GM13977 (cell line): ENCODE measurements at places on chromosomes 11 and 22.
A peak's percentile ranks its signal among the peaks of the same experiment; 100 is the strongest.

- DNase-seq = no peak
Measured at GRCh38 chr22:33180356-33180755, 122.2 kb upstream of the SYN3 start.

DNA sequence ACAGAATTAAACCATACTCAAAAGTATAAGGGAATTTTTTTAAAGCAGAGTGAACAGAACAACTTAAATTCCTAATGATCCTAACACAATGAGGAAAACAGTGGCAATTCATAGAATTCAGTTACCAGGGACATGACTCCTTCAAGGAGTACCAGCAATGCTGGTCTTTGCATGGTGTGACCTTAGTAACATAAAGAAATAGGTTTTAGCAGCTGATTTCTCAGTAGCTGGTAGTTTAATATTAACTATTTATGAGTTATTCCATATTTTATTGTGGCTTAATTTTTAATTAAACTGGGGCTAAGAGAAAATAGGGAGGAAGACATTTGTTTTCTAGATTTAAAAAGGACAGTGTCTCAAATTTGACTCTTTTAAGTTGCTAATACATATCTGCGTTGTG lies 30.9 kb downstream of the CHKA start:
- no peak for DNase-seq

GRCh38 chr22:19098157-19098556 lies 24.1 kb downstream of the DGCR2 start:
- no peak for DNase-seq

DNA sequence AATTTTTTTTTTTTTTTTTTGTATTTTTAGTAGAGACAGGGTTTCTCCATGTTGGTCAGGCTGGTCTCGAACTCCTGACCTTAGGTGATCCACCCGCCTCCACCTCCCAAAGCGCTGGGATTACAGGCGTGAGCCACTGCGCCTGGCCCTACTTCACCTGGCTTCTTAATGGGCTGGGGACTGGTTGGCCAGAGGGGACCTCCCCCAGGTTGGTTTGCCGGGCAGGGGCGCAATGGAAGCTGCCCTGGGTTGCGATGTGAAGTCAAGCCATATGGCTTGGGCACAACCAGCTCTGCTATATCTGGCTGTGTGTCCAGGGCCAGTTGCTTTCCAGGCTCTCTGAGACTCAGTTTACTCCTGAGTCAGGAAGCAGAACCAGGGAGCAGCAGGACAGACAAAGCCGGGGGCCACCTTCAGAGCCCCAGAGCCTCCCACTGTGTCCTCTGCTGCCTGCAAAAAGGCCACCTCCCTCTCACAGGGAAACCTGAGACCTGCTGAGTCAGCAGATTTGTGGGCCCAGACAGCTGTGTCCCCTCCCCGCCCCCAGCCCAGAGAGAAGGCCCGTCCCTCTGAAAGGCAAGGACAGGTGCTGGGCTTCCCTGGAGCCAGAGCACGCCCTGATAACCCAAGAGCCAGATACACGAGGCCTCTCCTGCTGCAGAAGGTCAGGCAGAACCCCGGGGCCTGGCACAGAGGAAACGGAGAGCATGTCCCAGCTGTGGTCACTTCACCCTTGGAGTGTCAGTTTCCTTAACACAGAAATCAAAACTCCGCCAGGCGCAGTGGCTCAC lies 29.2 kb upstream of the DAGLA start:
- DNase-seq = no peak

- DNase-seq = no peak
Measured at GRCh38 chr22:45889539-45890350, 87.2 kb downstream of the WNT7B start.

DNA sequence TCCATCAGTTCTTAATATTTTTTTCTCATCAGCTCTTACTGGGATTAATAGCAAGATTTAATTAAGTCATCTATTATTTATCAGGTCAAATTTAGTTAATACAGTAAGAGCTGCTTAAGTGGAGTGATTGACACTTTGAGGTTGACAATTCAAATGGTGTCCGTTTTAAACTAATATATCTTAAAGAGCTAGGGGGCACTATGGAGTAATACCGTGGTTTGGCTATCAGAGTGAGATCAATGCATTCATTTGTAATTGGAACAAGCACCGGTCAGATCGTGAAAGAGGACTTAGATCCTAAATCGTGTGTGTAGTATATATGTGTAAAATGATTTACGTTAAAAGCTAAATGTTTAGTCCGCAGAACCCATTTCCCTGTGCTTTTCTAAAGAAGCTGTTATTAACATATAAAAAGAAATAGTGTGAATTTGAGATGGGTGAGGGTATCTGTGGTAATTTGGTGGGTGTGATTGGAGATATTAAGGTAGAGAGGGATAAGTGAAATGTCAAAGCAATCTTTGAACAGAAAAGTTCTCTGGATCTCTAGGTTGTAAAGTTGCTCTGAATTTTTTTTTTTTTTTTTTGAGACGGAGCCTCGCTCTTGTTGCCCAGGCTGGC lies 2.3 kb downstream of the SIK2 start:
- DNase-seq = peak; percentile 61

GRCh38 chr22:31133911-31134310 lies 6.4 kb downstream of the PLA2G3 start:
- peak; percentile 18 for DNase-seq

GRCh38 chr11:86047275-86047991 lies 21.5 kb downstream of the PICALM start:
- no peak for DNase-seq

GRCh38 chr11:45933131-45933831 lies 10.8 kb downstream of the LARGE2 start:
- peak; percentile 63 for DNase-seq

DNA sequence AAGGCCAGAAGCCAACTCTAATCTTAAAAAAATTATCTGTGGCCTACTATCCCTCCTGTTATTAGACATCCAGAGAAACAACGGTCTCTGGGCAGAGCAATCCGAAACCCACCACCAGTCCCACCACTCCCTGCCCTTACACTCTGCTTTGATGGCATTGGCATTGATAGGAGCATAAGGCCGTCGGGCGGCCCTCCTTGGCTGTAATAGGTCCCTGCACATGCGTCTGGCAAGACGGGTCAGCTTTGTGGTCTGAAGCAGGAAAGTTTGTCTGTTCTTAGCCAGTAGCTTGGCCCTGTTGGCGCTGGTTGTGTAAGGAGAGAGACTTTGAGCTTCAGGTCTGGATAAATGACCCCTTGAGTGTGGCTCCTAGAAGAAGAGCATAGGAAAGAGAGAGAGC lies 3.8 kb upstream of the TUT1 start:
- DNase-seq = no peak

GRCh38 chr11:111269146-111269868 lies 23.8 kb downstream of the POU2AF2 start:
- DNase-seq = no peak

GRCh38 chr11:64603411-64604110 lies 12.5 kb downstream of the SLC22A12 start:
- DNase-seq = no peak

DNA sequence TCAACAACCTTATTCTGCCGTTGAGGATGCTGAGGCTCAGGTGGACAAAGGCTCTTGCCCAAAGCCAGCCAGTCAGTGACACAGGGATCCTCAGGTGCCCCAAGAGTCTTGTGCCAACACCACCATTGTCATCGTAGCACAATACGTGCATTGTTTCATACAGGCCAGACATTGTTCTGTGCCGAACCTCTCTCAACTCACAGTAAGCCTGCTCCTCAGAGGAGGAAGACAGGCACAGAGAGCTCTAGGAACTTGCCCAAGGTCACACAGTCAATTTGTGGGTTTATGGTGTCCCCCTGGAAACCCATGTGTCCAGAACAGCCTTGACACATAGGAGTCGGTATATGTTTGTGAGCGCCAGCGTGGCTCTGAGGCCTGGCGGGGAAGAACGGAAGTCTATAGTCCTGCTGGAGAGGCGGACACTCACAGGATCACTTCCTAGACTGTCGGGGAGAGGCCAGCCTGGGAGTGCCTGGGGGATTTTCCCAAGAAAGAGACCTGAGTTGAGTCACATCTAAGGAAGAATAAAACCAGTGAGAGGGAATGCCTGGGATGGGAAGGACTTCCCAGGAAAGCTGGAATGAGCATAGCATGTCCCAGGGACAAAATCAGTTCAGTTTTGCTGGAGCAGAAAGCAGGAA lies 20.2 kb downstream of the LIF start:
- no peak for DNase-seq

- DNase-seq = no peak
Measured at GRCh38 chr11:123221584-123221983, 26.5 kb upstream of the CLMP start.

- DNase-seq = no peak
Measured at GRCh38 chr11:117931331-117931950, 2.2 kb upstream of the TMPRSS13 start.

DNA sequence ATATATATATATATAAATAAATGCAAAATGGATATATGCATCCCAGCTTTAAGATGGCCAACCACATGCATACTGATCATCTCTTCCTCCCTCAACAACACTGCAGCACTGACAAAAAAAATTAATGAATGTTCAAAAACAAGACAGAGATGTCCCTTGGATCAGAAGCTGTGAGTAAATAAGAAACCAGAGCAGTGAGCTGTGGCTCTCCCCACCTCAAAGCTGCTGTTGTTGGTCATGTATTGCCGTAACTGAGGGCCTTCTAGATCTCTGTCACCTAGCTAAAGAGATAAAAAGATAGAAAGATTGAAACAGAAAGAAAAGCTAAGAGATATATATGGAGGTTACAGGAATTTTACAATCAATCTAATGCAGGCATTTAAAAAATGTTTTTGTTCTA lies 15.5 kb upstream of the TMEM135 start:
- peak; percentile 60 for DNase-seq

DNA sequence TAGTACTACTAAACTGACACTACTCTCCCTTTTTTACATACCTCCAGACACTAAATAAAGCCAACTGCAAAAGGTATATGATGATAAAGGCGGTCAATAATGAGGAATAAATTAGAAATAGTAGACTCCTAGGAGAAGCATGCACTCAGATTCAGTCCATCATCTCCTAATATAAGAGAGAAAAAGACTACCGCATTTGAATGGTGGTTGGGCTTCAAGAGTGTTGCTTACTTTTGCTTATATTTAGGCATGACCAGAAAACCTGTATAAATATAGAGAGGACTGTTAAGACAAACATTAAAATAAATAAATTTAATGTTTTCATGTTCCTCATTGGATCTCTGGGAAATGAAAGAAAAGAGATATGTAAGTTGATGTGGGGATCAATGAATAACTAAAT lies 1137.0 kb downstream of the FAM181B start:
- no peak for DNase-seq

GRCh38 chr11:66891851-66892660 lies 35.2 kb downstream of the LRFN4 start:
- peak; percentile 91 for DNase-seq

DNA sequence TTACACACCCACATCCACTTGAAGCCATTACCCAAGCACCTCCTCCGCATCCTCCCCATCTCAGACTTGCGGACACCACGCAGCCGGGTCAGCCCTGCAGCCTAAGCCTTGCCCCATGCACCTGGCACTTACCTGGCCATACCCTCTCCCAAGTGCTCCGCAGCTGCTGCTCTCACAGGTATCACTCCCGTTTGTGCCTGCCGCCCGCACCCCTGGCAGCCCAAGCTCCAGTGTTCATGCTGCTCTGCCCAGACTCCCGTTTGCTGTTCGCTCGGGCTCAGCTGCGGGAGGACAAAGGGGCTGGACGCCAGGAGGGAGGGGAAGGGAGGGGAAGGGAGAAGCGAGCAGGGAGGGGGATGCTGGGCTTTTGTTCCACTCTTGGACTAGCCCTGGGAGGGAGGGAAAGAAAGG lies at the start of gene KLHL35:
Gene KLHL35 (minus strand): TSS at position 293 of the 411 bp plus-strand sequence. CDS start 2,574 bp downstream, outside the sequence.
- no peak for DNase-seq

- DNase-seq = no peak
Measured at GRCh38 chr11:7581021-7581590, 67.3 kb downstream of the PPFIBP2 start.

- peak; percentile 90 for DNase-seq
Measured at GRCh38 chr22:24433828-24434470, 6.5 kb downstream of the ADORA2A start.

GRCh38 chr11:99277281-99277680 lies 256.5 kb downstream of the CNTN5 start:
- DNase-seq = no peak

GRCh38 chr11:118610225-118610772 lies 2.9 kb downstream of the PHLDB1 start:
- no peak for DNase-seq

- DNase-seq = no peak
Measured at GRCh38 chr11:126914941-126915340, 85.6 kb downstream of the KIRREL3 start.

GRCh38 chr11:70122490-70123198 lies 44.5 kb downstream of the ANO1 start:
- no peak for DNase-seq

DNA sequence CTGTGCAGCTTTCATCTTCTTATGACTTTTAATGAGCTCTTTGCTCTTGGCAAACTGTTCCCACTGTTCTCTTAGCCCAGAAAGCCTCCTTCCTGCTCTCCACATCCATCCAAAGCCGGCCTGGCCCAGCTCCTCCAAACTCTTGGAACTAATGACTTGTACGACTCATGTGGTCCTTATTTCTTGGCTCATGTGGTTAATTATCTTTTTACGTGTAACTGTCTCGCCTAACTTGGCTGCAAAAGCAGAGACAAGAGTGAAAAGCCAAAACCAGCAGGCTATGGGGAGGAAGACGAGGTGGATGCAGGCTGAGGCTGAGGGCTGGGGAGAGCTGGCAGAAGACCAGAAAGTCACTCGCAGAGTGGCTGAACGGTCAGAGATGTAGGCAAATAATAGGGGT lies 5.5 kb downstream of the CSNK2A3 start:
- no peak for DNase-seq

DNA sequence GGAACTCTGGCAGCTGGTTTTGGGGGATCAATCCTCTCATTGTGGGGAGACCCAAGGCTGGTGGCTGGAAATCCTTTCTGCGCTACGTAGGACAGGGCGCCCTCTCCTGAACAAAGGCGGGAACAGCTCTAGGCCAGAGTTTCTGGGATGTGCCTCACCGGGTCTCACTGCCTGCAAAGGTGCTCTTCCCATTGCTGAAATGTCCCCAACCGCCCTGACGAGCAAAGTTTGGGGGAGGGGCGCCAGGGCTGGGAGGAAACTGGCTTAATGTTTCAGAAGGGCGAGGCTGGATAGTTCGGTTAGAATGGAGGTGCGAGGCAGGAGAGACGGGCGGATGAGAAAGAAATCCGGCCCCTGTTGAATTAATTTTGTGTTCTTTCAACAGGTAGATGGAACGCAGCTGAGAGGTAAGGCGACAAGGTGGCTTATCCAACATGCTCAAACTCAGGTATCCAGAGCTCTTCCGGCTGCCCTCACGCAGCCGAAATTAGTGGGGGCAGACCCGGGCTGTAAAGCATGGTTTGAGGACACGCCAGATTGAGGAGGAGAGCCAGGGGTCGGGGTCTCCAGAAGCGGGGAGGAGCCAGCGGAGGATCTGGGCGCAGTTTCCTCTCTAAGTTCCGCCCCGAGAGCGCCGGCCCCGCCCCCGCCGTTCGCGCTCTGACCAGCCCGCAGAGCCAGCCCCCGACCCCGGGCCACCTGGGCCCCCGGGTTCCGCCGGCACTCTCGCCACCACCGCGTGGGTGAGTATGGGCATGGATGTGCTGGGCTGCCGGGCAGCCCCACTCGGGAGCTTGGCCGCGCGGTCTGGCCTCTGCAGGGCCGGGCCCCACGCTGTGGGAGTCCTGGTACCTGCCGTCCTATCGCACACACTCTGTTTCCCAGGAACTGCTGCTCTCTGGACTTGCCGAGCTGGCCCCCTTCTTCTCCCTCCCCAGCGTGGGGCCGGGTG lies at the start of gene PGAP2:
Gene PGAP2 (plus strand): TSS at position 652 of the 952 bp plus-strand sequence. CDS start 2,700 bp downstream, outside the sequence.
- DNase-seq = peak; percentile 84

GRCh38 chr11:96204721-96205459 lies 138.1 kb downstream of the MAML2 start:
- no peak for DNase-seq

- DNase-seq = no peak
Measured at GRCh38 chr11:7559398-7560283, 45.8 kb downstream of the PPFIBP2 start.
